ENCODE measurements at places on chromosomes 6 and 20. TPM values are rescaled to one million over a fixed set of nuclear protein-coding genes. Genes with fewer than 3 reads are reported as not detected.

LINC00237 gene
- not detected for total RNA-seq

COL11A2 gene
- total RNA-seq: 5.6 TPM

CDSN gene
- not detected for total RNA-seq

HTR1E gene
- total RNA-seq: not detected

PDE10A gene
- 14.1 TPM for total RNA-seq

SLC35D3 gene
- not detected for total RNA-seq

DEFB132 gene
- not detected for total RNA-seq

CALHM5 gene
- total RNA-seq: 5.3 TPM
